ENCODE measurements at places on chromosomes 7 and 10.

DNA sequence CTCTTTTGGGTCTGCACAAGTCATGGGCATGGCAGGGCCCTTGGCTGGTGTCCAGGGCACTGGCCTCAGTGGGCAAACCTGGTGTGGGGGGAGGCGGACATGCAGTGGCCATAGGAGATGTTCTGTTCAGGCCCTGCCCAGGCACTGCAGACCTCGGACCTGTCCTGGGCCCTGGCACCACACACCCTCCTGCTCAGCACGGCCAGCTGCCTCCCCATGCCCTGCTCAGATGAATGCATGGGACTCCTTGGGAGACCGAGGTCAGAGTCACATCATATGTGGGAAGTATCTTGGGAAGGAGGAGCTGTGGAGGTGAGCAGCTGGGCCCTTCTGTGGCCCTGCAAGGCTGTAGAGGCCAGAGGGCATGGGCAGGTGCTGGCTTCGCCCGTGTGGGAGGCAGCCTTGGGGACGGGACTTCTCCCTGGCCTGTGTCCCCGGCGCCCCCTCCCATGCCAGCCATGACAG is 130.8 kb downstream of the VIPR2 start:
- no peak for DNase-seq

DNA sequence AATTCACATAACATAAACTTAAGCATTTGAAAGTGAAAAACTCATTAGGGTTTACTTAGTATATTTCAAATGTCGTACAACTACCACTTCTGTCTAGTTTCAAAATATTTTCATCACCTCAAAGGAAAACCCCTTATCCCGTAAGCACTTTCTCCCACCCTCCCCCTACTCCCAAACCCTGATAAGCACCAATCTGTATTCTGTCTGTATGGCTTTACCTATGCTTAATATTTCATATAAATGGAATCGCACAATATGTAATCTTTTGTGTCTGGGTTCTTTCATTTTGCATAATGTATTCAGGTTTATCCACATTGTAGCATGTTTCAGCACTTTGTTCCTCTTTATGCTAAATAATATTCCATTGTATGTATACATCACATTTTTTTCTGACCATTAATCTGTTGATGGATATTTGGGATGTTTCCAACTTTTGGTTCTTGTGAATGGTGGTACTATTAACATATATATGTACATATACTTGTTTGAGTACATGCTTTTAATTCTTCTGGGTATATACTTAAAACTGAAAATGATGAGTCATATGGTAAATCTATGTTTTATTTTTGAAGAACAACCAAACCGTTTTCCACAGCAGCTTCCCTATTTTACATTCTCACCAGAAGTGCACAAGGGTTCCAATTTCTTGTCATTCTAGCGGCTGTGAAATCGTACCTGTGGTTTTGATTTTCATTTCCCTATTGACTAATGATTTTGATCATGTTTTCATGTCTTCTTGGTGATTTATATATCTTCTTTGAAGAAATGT is 6.2 kb upstream of the STARD3NL start:
- no peak for DNase-seq

GRCh38 chr10:117492504-117492903 is 50.0 kb upstream of the EMX2 start:
- DNase-seq, result no peak

GRCh38 chr7:70655694-70656093 is 476.2 kb upstream of the GALNT17 start:
- DNase-seq, result no peak

GRCh38 chr7:97595439-97595838 is 136.4 kb upstream of the TAC1 start:
- DNase-seq, result no peak

GRCh38 chr7:111802194-111802772 is 240.0 kb upstream of the IMMP2L start:
- DNase-seq, result no peak

GRCh38 chr10:8369666-8370065 is 315.2 kb downstream of the GATA3 start:
- no peak for DNase-seq

- DNase-seq, result no peak
Measured at GRCh38 chr7:101104799-101105198, 19.5 kb downstream of the TRIM56 start.

DNA sequence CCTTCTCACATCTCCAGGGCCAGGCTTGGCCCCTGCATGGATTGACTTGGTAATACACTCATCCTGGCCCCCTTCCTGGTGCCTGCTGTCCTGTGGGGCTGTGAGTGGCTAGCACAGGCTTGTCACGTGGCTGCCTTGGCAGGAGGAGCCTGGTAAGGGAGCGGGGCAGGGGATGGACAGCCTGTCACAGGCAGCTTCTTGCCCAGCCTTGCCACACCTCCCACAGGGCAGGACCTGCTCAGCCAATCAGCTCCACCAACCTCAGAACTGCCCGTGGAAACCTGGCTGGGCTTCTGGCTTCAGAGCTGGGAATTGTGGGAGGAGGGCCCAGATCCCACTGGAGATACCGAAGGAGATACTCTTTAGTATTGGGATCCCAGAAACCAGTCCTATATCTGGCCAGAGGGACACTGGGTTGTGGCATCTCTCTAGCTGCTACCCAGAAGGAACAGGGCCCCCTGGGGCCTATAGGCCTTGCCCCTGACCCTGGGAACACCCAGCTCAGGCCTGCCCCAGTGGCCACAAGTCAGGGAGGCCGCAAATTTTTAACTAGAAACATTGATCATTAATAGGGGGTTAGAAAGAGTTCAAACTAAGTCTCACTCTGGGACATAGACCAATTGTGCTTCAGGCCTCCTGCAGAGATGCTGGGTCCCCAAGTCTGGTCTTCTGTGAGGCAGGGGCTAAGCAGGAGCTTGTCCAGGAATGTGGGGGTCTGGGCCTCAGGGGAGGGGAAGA is at the start of gene HOGA1:
Gene HOGA1 (plus strand): TSS at position 330 of the 738 bp plus-strand sequence. CDS start 315 bp downstream, at position 645.
- DNase-seq, result no peak

- DNase-seq, result no peak
Measured at GRCh38 chr10:18325410-18325809, 185.2 kb downstream of the CACNB2 start.

- no peak for DNase-seq
Measured at GRCh38 chr10:95395947-95396449, 105.2 kb upstream of the PDLIM1 start.

GRCh38 chr10:78964952-78965633 is 103.7 kb upstream of the ZMIZ1 start:
- DNase-seq, result no peak

DNA sequence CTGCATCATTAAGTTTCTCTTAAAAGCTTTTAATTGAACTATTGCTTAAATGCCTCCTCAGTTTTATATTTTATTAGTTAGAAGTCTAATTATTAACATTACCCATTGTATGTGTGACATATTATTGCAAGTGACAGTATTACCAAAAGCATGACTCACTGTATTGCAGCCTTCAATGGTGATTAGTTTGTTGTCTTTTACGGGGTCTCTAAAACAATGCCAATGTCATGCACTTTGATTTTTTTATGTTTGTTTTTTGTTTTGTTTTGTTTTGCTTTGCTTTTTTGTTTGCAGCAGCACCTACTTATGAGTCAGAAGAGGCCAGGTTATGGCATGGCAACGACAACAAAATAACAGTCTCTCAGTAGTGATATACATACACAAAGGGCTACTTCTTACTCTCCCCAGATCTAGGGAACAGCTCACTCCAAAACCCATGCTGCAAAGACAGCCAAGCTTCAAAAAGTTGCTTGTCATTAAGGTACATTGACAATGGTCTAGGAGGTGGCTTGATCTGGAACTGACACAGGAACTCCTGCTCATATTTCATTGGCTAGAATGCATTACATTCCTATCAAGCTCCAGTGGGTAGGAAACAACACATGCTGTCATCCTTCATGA is 293.7 kb upstream of the POM121L12 start:
- DNase-seq, result no peak

DNA sequence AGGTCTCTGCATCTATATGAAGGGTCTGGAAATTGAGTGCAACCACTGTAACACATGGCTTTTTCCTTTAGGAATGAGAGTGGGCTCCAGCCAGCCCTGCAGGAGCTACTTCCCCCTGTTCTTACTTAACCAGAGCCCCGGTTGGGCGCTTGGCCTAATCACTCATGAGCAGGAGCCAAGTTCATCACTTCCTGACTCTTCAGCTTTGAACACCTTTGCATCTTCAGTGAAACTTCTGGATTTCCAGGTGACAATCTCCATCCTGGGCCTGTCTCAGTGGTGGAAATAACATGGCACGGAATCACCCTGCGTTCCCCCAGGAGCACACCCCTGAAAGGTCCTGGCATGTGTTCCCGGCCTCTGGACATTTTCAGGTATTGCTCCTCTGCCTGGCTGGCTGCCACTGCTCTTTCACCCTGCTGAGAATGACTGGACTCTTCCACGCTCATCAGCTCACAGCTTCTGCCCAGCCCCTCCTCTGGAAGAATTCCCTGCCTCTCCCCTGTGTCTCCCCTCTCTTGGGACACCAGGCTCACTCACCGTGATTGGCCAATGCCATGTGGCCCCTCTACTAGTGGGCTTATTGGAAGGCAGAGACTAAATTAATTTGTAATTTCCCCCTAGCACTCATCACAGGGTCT is 229.1 kb upstream of the GRB10 start:
- DNase-seq, result no peak

GRCh38 chr10:47264797-47265281 is 35.2 kb upstream of the GDF10 start:
- peak; percentile 58 for DNase-seq

GRCh38 chr7:148398844-148399365 is 191.7 kb upstream of the C7orf33 start:
- DNase-seq, result no peak

DNA sequence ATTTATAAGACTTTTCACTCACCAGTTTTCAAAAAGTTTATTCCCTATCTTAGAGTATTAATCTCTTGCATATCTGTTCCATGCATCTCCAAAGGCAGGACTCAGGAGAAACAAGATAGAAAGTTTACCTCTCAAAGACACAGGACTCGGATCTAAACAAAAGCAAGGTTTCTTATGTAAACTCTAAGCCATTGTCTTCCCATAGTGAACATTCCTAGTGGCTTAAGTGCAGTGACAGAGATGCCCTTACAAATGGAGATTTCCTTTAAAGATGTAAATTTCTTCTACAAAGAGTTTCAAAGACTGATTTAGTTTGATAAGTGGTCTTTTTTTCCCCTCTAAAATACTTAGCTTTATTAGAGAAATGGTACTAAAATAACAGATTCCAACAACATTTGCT is 209.8 kb downstream of the ACTR3B start:
- no peak for DNase-seq

- DNase-seq, result no peak
Measured at GRCh38 chr10:51311228-51311627, 236.9 kb downstream of the PRKG1 start.

DNA sequence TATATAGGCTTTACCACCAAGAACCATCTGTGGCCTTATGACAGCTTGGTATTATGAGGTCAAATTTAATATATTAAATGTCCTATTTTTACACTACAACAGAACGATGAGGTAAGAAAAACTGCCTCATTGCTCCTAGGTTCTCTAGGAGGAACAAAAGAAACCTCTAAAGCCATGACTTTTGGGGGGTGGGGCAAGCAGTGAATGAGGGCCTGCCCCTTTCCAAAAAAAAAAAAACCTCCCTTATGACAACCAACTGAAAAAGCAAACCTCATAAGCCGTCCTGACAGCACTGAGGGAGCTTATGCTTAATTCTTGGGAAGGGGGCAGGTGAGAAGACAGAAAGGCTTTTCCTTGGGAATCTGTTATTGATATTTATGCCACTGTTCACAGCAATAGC is 116.6 kb downstream of the KMT2E start:
- no peak for DNase-seq
